ENCODE measurements at places on chromosomes 3 and 15.

GRCh38 chr3:151478335-151478697 is 17.5 kb upstream of the IGSF10 start:
- no peak for DNase-seq

DNA sequence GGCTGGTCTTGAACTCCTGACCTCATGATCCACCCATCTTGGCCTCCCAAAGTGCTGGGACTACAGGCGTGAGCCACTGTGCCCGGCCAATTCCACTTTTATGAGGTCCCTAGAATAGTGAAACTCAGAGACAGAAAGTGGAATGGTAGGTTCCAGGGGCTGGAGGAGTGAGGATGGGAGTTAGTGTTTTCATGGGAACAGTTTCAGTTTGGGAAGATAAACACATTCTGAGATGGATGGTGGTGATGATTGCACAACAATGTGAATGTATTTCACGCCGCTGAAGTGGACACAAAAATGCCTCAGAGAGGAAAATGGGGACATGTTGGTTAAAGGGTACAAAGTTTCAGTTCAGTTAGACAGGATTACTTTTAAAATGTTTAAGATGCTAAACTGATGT is 22.5 kb upstream of the HDAC11 start:
- peak; percentile 39 for DNase-seq

GRCh38 chr15:48336940-48337339 is 5.7 kb downstream of the DUT start:
- peak; percentile 36 for DNase-seq

DNA sequence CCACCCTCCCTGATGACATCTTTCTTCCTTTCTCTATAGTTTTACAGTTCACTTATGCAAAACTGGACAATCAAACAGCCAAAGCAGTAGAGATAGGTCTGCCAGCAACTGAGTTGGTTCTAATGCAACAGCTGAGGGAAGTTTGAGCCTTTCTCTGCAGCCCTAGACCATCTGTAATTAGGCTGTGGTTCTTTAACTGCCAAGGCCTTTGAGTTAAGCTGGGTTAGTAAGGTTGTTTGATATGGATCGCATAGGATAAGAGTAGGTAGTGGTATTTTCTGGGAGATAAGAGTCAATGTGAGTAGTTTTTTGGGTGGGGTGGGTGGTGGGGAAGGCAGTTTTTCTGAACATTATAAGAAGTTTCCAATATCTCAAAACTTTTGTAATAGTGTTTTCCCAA is 3.0 kb downstream of the RPL39L start:
- no peak for DNase-seq

DNA sequence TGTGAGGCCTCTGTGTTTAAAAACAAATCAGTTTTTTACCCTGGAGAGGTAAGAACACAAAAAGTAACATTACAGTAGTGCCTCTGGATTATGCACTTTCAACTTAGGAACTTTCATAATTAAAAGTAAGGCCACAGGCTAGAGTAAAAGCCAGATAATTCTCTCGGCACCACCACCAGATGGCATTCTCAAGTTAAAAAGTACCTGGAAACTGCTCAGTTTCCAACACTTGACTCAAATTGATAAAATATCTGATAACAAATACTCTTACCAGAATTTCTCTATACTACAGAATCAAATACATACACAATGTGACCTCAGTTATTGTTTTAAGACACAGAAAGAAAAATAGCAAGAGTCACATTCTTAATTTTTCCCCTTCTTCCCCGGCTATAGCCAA is 19.9 kb downstream of the SPICE1 start:
- peak; percentile 34 for DNase-seq
